Upper lobe of left lung (tissue), 6 donors: ENCODE measurements at places on chromosomes 1 and 21. TPM values are rescaled to one million over a fixed set of nuclear protein-coding genes. Genes with fewer than 3 reads are reported as not detected.

FCGR3B gene
- 14.1 TPM for total RNA-seq

SPRR2B gene
- not detected for total RNA-seq

TATDN3 gene
- total RNA-seq: 11.5 TPM

TFF1 gene
- total RNA-seq: 0.84 TPM

SPATA45 gene
- not detected for total RNA-seq

UBE2G2 gene
- 81.8 TPM for total RNA-seq

ADCY10 gene
- not detected for total RNA-seq

LDLRAD1 gene
- 6.3 TPM for total RNA-seq

DNA sequence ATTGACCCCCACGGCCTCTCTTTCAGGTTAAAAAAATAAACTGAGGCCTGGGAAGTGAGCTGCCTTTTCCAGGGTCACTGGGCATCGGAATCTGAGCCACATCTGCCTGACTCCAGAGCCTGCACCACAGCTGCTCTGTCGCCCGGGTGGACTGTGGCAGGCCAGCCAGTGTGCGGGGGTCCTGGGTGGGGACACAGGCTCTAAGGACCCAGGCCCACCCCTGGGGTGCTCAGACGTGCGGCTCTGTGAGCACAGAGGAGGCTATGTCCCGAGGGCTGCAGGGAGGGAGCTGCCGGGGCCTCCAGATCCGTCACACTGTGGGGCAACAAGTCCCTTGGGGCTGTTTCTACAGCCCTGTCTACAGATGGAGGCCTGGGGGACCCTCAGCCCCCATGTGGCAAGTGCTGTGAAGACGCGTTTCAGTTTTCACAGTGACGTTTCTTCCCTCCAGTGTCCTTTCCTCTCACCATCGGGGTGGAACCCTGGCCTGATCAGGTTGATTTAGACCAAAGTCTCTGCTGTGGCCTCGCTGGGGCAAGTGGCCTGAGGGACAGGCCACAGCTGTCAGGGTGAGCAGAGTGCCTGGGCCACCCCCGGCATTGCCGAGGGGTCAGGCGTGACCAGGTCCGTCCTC lies 39.2 kb upstream of the ACTRT2 start:
- DNase-seq: peak; percentile 12
- no peaks in the 10 kb centered on the region for H3K27me3 ChIP-seq
- H3K27ac ChIP-seq: no peak overlapping the region
- no peaks in the 10 kb centered on the region for H3K4me1 ChIP-seq
- H3K4me3 ChIP-seq: no peak overlapping the region

DNA sequence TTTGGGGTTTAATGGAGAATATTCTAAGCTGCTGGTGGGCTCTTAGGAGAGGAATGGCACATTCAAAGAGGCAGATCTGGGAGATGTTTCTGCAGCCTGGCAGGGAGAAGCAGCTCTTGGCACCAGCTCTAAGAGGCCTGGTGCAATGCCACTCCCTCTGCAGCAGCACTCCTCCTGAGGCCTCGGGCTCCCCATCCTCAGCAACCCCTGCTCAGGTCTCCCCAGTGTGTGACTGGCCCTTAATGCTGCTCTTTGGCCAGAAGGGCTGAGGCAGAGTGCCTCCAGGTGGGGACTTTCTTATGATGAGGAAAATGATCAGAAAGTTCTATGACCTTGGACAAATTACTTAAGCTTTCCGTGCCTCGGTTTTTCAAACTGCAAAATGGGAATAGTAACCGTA lies 55.5 kb downstream of the MAB21L3 start:
- no peak overlapping the region for H3K27ac ChIP-seq
- no peaks in the 10 kb centered on the region for H3K36me3 ChIP-seq
- no peaks in the 10 kb centered on the region for H3K27me3 ChIP-seq

DNA sequence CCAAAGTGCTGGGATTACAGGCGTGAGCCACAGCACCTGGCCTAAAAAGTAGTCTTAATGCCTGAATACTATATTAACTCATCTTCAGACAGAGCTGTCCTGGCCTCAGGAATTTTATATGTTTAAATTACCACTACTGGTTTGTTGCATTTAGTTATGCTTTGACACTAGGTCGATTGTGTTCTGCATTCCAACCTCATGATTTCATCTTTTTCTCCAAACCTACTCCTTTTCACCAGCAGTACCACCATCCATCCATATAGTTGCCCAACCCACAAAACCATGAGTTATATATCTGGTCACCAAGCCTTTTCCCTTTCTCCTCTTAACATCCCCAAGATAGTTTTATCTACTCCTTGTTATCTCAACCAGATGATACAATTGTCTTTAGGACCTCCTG lies 22.6 kb downstream of the FMO5 start:
- DNase-seq: no peak
- no peaks in the 10 kb centered on the region for H3K27me3 ChIP-seq
- H3K27ac ChIP-seq: no peak overlapping the region
- H3K4me1 ChIP-seq: no peaks in the 10 kb centered on the region
- peaks cover 8% of the 10 kb centered on the region for H3K36me3 ChIP-seq
- H3K4me3 ChIP-seq: no peak overlapping the region

- H3K4me3 ChIP-seq: no peak overlapping the region
- no peak overlapping the region for H3K27ac ChIP-seq
- H3K36me3 ChIP-seq: no peaks in the 10 kb centered on the region
- H3K4me1 ChIP-seq: no peaks in the 10 kb centered on the region
- DNase-seq: no peak
Measured at GRCh38 chr1:194469282-194469681, 1282.9 kb upstream of the B3GALT2 start.

GRCh38 chr1:175317309-175317708 lies 124.7 kb upstream of the KIAA0040 start:
- DNase-seq: no peak
- no peaks in the 10 kb centered on the region for H3K27me3 ChIP-seq
- no peak overlapping the region for H3K4me3 ChIP-seq
- no peaks in the 10 kb centered on the region for H3K36me3 ChIP-seq
- peaks cover 15% of the 10 kb centered on the region for H3K4me1 ChIP-seq

DNA sequence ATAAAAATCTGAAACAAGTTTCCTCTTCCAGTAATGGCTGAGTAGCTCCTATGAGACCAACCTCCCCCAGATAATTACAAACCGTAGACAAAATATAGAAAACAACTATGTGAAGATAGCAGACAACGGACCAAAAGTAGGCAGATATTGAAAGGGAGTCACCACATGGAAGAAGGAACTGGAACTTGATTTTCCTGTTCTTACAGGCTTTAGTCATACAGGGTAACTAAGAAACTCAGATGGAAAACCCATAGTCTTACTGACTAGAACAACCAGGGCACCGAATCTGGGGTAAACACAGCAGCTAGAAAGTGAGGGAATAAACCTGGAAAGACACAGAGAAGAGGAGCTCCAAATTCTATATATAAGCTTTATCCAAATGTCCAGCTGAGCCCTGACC lies 26.0 kb downstream of the LMX1A start:
- no peak overlapping the region for H3K4me3 ChIP-seq
- no peaks in the 10 kb centered on the region for H3K36me3 ChIP-seq
- H3K27ac ChIP-seq: no peak overlapping the region

DNA sequence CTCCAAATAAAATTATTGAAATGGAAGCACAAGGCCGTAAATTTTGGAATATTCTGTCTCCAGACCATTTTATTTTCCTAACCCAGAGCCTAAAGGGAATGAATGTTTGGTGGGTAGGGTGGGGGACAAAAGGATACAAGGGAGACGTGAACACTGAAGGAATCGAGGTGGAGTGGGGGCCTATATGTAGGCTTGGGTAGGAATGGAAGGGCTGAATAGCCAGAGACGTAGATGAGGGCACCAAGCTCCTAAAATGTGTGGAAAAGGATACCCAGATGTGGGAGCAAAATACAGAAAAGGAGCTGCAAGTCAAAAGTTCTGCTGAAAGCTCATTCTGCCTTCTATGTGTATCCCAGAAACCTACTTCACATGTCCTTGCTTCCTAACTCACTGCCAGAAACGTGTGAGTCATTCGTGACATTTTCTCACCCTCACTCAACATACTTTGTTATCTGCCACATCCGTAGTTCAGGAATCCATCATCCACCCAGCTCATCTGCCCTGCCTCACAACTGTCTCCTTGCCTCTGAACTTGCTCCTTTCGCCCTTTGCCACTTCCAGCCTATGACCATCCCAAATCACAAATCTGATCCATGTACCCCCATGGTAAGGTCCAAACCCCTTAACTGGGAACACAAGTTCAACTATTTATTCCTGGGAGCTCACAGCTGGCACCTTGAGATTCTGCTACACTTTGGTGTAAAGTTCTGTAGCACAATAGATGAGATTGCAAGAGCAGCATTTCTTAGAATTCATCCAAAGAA lies 84.1 kb upstream of the PRDX6 start:
- H3K36me3 ChIP-seq: no peaks in the 10 kb centered on the region
- H3K4me1 ChIP-seq: no peaks in the 10 kb centered on the region
- no peak overlapping the region for H3K4me3 ChIP-seq

DNA sequence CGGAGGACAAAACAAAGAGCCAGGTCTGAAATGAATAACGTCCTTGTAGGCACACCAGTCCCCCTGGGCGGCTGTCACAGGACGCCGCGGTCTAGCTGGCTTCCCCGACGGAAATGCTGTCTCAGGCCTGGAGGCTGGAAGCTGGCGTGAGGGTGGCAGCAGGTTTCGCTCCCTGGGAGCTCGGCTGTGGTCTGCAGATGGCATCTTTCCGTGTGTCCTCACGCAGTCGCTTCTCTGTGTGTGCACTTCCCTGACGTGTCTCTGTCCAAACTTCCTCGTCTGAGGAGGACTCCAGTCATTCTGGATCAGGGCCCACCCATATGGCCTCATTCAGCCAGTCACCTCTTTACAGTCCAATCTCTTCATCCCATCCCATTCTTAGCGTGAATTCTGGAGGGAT lies 14.2 kb downstream of the TNFRSF14 start:
- peaks cover under 1% of the 10 kb centered on the region for H3K4me1 ChIP-seq
- no peaks in the 10 kb centered on the region for H3K27me3 ChIP-seq
- DNase-seq: no peak
- no peak overlapping the region for H3K27ac ChIP-seq
- H3K4me3 ChIP-seq: no peak overlapping the region

GRCh38 chr1:172902200-172902599 lies 148.5 kb downstream of the TNFSF18 start:
- H3K4me1 ChIP-seq: no peaks in the 10 kb centered on the region
- DNase-seq: no peak
- no peaks in the 10 kb centered on the region for H3K27me3 ChIP-seq
- no peaks in the 10 kb centered on the region for H3K36me3 ChIP-seq

- DNase-seq: no peak
- H3K27ac ChIP-seq: no peak overlapping the region
- no peaks in the 10 kb centered on the region for H3K27me3 ChIP-seq
- H3K4me3 ChIP-seq: no peak overlapping the region
- H3K4me1 ChIP-seq: no peaks in the 10 kb centered on the region
Measured at GRCh38 chr1:118890851-118891384, 97.2 kb downstream of the TBX15 start.

DNA sequence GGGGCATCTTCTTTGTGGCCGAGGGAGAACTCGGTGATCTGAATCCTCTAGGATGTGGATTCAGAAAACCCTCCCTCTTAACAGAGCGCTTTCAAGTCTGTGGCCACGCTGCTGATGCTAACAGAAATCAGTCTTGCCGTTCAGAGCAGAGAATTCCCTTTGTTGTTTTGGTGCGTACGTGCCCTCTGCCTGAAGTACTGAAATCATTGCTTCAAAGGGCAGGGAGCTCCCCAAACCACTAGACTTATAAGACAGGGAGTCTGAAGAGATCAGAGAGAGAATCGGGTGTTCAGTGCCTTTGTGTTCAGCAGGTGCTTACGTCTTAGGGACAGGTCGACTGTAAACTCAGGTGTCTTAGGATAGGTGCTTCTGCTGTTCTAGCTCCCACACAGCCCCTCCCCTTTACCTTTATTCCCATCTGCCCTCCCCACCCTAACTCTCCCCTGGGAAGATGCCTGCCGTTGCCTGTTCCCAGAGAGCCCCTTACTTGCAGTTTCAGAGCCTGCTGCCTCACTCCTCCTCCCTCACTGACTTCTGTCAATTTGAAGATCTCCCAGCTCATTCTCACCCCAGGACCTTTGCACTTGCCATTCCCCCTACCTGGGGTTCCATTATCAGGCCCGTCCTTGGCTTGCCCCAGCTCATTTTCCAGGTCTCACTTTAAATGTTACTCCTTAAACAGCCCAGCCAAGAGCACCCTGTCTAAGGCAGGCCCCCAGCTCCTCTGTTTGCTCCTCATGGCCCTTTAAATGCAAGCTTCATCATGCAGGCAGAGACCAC lies 143.0 kb downstream of the CAMTA1 start:
- no peak overlapping the region for H3K27ac ChIP-seq
- H3K27me3 ChIP-seq: no peaks in the 10 kb centered on the region
- no peaks in the 10 kb centered on the region for H3K36me3 ChIP-seq
- no peak overlapping the region for H3K4me3 ChIP-seq
- DNase-seq: no peak

- no peaks in the 10 kb centered on the region for H3K4me1 ChIP-seq
- no peak for DNase-seq
- H3K4me3 ChIP-seq: no peak overlapping the region
- H3K27me3 ChIP-seq: no peaks in the 10 kb centered on the region
Measured at GRCh38 chr1:116717318-116717717, 36.9 kb upstream of the CD2 start.

DNA sequence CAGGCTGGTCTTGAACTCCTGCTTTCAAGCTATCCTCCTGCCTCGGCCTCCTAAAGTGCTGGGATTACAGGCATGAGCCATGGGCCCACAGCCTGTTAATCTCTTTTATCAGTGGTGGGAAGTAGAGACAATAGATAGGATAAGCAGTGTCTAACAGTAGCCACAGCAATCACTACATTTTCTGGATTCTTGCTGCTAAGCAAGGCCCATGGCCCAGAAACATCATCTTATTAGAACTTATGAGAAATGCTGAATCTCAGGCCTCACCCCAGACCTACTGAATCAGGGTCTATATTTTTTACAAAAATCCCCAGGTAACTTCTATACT lies 29.7 kb downstream of the IGFN1 start:
- H3K4me3 ChIP-seq: no peak overlapping the region
- H3K36me3 ChIP-seq: no peaks in the 10 kb centered on the region
- no peak for DNase-seq
- no peak overlapping the region for H3K27ac ChIP-seq
- H3K27me3 ChIP-seq: no peaks in the 10 kb centered on the region

GRCh38 chr1:156884560-156885184 lies 8.8 kb upstream of the PEAR1 start:
- H3K36me3 ChIP-seq: no peaks in the 10 kb centered on the region
- H3K4me3 ChIP-seq: no peak overlapping the region
- DNase-seq: no peak
- no peaks in the 10 kb centered on the region for H3K4me1 ChIP-seq
- no peaks in the 10 kb centered on the region for H3K27me3 ChIP-seq
- no peak overlapping the region for H3K27ac ChIP-seq

- DNase-seq: no peak
- H3K27ac ChIP-seq: no peak overlapping the region
- H3K36me3 ChIP-seq: no peaks in the 10 kb centered on the region
- no peaks in the 10 kb centered on the region for H3K4me1 ChIP-seq
- H3K4me3 ChIP-seq: no peak overlapping the region
Measured at GRCh38 chr1:223039990-223040389, 103.1 kb downstream of the TLR5 start.

DNA sequence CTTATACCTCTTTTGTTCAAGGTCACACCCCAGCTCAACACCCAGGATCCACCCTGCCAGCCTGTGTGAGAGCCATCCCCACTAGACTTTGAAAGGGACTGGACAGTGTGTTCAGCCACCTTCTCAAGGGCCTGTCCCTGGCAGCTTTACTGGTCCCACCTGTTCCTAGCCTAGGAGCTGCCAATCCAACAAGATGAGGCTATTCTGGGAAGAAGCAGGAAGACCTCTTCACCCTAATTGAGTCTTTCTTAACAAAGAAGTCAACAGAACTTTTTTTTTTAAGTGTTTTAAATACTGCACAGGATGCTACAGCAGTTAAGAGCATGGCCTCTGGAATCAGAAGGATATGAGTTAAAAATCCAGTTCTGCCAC lies 95.8 kb upstream of the HOOK1 start:
- H3K36me3 ChIP-seq: no peaks in the 10 kb centered on the region
- H3K27me3 ChIP-seq: no peaks in the 10 kb centered on the region
- no peak overlapping the region for H3K4me3 ChIP-seq
- no peak overlapping the region for H3K27ac ChIP-seq
